ENCODE measurements at places on chromosomes 12 and 14. TPM values are rescaled to one million over a fixed set of nuclear protein-coding genes. Genes with fewer than 3 reads are reported as not detected.

DNA sequence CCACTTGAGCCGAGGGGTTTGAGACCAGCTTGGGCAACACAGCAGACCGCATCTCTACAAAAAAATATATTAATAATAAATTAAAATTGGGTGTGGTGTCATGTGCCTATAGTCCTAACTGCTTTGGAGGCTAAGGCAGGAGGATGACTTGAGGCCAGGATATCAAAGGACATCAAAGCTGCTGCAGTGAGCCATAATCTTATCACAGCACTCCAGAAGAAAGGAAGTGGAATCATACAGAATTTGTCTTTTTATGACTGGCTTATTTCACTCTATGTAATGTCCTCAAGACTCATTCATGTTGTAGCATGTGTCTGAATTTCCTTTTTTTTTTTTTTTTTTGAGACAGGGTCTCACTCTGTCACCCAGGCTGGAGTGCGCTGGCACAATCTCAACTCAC, 43.9 kb upstream of the NUDT4 start:
- DNase-seq = no peak

DNA sequence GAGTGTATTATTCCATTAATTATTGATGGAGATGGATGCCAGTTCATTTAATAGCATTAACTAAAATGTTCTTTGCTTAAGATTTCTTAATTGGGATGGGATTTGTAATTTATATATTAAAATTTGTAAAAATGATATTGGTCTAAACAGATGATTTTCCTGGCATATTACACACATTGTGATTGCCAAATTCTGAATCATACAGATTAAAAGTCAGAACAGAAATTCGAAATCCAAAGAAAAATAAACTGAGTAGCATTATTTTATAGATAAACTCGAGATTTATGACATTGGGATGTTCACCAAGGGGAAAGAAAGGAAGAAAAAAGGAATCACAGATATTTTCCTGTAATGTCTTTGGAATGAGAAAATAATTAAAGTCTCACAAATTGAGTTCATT, 481.1 kb downstream of the CCER1 start:
- DNase-seq = no peak

DNA sequence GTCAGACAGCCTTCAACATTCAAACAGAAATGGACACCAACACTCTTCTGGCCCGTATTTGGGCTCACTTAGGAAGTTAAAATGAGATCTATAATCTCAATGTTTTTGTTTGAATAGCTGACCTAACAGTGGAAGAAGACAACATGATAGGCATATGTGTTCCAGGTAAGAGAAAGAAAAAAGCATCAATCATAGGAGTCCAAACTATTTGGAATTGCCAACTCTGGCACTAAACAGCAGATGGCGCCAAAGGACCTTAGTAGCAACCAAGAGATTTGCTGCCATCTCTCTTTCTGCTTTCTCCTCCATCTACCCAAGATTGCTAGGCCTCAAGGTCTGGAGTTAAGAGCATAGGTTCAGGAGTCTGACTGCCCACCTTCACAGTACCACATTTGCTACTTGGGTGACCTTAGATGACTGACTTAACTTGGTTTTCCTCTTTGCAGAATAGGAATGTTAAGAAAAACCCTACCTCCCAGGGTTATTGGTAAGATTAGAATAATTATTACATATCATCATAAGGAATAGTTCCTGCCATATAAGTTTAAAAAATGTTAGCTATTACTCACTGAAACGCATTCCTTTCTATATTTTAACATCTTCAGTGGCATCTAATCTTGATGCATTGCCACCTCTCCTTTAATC, 30.2 kb downstream of the PEX5 start:
- peak; percentile 74 for DNase-seq

DNA sequence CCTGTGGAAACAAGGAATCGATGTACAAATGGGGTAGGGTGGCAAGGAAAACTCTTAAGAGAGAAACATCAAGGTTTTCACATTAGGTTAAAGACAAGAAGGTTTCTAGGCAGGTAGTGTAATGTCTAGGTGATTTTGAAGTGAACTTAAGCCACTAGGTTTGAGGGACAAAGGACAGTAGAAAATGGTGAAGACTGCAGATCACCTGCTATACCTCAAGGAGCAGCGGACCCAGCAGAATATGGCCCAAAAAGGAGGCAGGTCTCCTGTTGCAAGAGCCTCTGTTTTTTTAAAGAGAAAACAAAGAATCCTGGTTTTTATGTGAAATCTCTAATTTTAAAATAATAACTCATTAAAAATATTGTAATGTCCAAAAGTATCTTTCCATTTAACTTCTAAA, 178.1 kb downstream of the ACSS3 start:
- no peak for DNase-seq

- DNase-seq = no peak
Observed at GRCh38 chr14:75579338-75579864, 981 bp downstream of the FLVCR2 start.

DNA sequence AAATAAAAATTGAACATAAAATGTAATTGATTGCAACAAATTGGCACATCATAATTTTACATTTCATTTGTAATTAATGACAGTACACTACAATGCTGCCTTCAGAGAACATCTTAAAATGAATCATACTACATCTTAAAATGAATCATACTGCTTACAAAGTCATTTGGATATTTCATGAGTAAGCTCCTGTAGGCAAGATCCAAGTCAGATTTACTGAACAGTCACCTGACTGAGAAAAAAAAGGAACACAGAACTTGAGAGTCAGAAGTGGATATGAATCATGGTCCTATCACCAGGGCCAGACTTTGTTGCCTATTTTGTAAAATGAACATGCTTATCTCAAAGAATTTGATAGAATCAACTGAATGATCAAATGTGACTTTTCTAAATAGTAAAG, 32.7 kb upstream of the FBLN5 start:
- DNase-seq = no peak

- no peak for DNase-seq
Observed at GRCh38 chr14:80862983-80863382, 78.6 kb downstream of the CEP128 start.

DNA sequence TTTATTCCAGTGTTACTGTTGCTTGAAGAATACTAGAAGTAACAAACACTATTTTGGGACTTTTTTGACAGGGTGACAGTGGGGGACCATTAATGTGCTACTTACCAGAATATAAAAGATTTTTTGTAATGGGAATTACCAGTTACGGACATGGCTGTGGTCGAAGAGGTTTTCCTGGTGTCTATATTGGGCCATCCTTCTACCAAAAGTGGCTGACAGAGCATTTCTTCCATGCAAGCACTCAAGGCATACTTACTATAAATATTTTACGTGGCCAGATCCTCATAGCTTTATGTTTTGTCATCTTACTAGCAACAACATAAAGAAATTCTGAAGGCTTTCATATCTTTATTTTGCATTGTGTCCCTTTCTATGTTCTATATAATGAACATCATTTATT, 44.5 kb downstream of the TMPRSS12 start:
- DNase-seq = no peak

DNA sequence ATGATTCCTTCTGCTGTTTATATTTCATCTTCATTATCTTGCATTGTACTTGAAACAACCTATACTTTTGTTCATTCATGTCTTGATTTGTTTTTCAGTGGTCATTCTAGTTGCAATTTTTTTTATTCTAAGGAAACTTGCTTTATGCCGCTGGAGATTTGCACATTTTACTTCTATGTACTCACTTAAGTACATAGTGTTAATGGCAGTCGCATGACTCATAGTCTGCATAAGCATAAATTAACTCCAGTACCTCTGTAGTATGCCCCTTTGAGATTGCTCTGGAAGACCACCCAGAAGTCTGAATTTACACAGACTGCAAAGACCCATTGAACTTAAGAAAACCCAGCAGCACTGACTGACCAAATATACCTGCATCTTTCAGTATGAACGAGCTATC, 77.0 kb downstream of the MSRB3 start:
- DNase-seq = no peak

GRCh38 chr14:36513012-36513420, 7.0 kb downstream of the NKX2-1 start:
- no peak for DNase-seq

DNA sequence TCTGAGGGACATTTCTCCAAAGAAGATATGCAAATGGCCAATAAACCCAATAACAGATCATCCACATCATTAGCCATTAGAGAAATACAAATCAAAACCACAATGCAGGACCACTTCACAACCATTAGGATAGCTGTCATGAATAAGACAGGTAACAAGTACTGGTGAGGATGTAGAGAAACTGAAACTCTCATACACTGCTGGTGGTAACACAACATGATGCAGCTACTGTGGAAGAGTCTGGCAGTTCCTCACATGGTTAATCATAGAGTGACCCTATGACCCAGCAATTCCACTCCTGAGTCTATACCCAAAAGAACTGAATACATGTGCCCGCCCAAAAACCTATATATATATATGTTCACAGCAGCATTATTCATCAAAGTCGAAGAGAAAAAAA, 39.0 kb downstream of the TTC9 start:
- no peak for DNase-seq

- DNase-seq = peak; percentile 95
Observed at GRCh38 chr12:2794736-2795289, at the start of gene FKBP4. Gene FKBP4, plus strand, starts transcription at chr12:2794970. Its CDS starts 170 bp downstream, at chr12:2795140.

DNA sequence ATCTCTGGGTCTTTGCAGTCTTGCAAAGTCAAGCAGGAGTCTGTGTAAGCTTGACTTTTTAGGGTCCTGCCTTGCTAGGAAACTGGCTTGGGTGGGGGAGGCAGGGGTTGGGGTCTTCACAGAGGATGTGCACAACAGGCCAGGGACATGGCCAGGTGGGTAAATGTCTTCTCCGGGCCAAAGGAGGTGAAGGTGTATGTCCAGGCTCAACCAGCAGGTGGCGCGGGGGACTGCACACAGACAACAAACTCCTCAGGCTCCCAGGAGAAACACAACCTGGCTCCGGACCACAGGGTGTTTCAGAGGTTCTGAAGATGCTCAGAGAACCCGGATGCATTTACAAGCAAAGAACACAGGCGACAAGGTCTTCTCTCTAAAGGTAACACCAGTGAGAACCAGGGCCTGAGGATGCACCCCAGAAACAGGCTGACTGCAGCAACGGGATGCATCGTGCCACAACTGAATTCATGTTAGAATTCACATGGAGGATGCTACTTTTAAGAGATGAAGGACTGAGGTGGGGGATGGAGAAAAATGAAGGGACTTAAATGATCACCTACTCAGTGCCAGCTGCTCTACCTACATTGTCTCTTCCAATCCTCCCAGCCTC, 56.0 kb downstream of the PLEKHG3 start:
- DNase-seq = no peak

- DNase-seq = no peak
Observed at GRCh38 chr12:90917431-90917830, 37.5 kb downstream of the CCER1 start.

GRCh38 chr12:4685317-4685716, 34.9 kb upstream of the GALNT8 start:
- no peak for DNase-seq

- DNase-seq = peak; percentile 74
Observed at GRCh38 chr14:24171422-24172260, at the start of gene REC8. Gene REC8, plus strand, starts transcription at chr14:24172080. Its CDS starts 473 bp downstream, at chr14:24172553.

GRCh38 chr14:25237845-25238244, 187.9 kb upstream of the STXBP6 start:
- no peak for DNase-seq

- no peak for DNase-seq
Observed at GRCh38 chr12:3187846-3188770, 110.9 kb downstream of the TSPAN9 start.

DNA sequence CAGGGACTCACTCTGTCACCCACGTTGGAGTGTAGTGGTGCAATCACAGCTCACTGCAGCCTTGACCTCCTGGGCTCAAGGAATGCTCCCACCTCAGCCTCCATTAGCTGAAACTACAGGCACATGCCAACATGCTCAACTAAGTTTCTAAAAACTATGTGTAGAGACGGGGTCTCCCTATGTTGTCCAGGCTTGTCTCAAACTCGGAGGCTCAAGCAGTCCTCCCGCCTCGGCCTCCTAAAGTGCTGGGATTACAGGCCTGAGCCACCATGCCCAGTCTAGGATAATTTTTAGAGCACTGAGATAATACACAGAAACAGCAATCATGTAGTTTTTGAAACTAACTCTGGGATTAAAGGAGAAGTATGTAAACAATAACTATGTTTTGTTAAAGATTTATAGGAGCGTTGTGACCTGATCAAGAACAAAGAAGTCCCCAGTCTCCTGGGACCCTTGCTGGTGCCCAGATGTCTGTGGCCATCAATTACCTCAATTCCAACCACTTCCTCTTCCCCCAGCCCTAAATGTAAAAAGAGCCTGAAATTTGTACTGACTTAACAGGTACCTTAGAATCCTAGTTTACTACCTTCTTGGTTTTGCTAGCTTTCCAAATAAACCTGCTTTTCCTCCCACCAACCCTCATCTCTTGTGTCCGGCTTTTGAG, 28.9 kb upstream of the EGLN3 start:
- no peak for DNase-seq

DNA sequence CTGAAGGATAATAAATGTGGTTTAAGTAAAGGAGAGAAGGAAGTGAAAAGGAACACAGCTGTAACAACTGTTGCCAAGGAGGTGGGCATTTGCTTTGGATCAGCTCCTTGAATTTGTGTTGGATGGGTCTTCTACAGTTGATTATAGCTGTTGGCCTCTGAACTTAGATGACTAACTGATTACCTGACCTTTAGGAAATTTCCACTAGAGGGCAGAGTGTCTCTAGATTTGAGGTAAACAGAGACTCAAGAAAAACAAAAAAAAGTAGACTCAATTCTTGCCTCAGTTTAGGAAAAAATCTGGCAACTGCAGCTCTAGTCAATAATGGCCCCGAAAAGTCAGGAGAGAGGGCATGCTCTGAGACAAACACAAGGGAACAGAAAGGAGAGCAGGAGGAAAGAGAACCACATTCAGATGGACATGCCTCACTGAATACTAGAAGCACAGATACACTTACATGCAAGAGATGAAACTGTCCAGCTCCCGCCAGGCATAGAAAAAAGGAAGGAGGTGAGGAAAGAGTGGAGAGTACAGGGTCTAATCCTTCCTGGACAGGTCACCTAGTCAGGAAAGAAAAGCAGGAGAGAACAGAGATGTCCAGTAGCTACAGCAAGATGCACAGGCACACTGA, 20.6 kb downstream of the COX14 start:
- no peak for DNase-seq

DNA sequence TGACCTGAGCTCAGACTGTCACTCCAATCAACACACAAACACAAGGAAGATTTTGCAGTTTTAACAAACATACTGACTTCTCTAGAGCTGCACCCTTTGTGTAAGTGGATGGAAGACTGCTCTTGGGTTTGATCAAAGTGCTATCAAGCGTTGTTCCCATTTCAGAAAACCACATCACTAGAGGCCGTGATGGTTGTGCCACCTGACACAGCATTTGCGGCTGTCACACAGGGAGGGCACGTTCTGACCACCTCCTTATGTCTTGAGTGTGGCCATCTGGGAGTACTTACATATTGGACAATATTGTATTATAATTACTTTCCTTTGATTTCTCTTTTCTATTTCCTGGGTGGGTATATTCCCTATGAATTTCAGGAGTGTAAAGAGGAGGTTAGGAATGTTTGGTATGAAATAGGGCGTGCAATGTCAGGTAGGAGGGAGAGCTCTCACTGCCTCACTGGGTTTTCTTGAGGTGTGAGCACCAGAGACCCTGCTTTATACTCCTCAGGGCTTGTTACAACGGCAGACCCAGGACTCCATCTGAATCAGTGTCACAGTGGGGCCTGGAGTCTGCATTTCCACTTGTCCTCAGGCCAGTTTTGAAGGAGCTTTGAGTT, 74.3 kb downstream of the SYNE3 start:
- DNase-seq = no peak

- DNase-seq = no peak
Observed at GRCh38 chr12:128914908-128915563, 61.8 kb downstream of the GLT1D1 start.

The OR6C70 gene
- total RNA-seq = not detected

The GRIN2B gene
- 0.26 TPM for total RNA-seq

The IFT43 gene
- total RNA-seq = 27.8 TPM

The RGS6 gene
- total RNA-seq = 0.93 TPM

The TMEM119 gene
- total RNA-seq = 10.9 TPM

The DHH gene
- 0.47 TPM for total RNA-seq

The WNT1 gene
- total RNA-seq = not detected
